Upper lobe of left lung (tissue), 6 donors: ENCODE measurements at places on chromosomes 5 and 9.

DNA sequence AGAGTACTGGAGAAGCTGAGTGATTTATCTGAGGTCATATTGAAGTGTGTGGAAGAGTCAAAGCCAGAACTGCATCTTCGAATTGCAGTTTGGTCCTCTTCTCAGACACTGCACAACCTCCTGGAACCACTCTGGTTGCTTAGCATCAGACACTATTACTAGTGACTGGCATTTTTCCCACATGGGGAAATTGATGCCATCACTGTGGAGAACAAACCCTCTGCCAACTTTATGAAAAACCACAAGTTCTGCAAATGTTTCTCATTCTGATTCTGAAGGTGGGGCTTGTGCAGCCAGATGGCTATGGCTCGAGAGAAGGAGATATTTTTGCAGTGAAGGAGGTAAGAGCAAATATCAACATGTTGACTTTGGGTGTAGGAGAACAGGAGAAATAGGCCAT is 67.2 kb downstream of the KCTD16 start:
- DNase-seq = no peak

GRCh38 chr9:1014225-1014624 is 35.9 kb upstream of the DMRT2 start:
- DNase-seq = no peak

GRCh38 chr5:62289813-62290212 is 16.2 kb upstream of the KIF2A start:
- no peak for DNase-seq

GRCh38 chr9:16825971-16826625 is 44.4 kb downstream of the BNC2 start:
- DNase-seq = no peak

GRCh38 chr5:89129941-89130340 is 247.0 kb upstream of the MEF2C start:
- DNase-seq = no peak

DNA sequence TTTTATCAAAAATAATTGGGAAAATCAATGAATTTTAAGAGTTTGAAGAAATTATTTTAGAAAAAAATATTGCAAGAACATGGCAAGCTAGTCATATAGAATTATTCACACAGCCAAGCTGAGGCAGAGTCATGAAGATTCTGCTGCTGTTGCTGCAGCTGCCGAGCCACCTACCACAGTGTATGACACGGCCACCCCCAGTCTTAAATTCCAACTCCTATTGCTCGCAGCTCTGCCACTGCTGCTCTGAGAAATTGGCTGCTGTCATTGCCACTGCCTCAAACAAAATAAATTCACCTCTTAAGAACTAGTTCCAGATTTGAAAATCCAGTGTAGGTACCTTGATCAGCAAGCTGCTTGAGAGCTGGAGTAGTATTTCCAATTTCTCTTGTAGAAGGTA is 1318.8 kb upstream of the ACO1 start:
- DNase-seq = no peak

- no peak for DNase-seq
Measured at GRCh38 chr9:84493284-84493947, 152.9 kb upstream of the SLC28A3 start.

DNA sequence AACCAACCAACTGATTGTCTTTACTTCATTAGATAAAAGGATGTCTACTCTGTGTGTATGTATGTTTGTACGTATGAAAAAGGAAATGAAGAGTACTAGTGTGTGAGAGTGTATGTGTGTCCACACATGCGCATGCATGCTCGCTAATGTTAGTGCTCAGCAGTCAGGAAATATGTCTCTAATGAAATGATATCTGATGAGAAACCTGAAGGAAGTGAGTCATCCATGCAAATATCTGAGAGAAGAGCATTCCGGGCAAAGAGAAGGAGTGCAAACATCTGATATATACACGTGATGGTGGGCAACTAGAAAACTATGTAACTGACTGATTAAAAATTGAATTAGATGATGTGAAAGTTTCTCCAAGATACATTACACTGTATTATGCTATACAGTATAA is 29.6 kb upstream of the UGCG start:
- no peak for DNase-seq
